SHP77 (cell line): ENCODE measurements at places on chromosomes 5 and 9.
A peak's percentile ranks its signal among the peaks of the same experiment; 100 is the strongest.

DNA sequence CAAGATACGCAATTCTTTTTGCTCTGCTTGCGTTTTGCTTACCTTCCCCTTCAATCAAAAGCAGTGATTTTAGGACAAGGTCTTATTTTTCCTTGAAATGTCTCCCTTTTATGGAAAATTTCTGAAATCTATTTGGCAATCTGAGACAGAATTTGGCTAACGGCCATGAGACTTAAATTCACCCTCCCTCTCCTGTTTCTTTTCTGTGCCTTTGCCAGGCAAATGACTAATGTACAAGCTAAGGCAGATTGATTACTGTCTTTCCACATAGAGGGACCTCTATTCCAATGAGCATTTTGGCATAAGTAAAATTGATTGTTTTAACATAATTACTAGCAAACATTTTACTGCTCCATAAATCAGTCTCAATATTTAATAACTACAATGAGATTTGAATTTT lies 31.7 kb downstream of the FAM81B start:
- DNase-seq: no peak

- no peak for DNase-seq
These were observed 71.5 kb downstream of the ZNF474 start for GRCh38 chr5:122200865-122201264.

DNA sequence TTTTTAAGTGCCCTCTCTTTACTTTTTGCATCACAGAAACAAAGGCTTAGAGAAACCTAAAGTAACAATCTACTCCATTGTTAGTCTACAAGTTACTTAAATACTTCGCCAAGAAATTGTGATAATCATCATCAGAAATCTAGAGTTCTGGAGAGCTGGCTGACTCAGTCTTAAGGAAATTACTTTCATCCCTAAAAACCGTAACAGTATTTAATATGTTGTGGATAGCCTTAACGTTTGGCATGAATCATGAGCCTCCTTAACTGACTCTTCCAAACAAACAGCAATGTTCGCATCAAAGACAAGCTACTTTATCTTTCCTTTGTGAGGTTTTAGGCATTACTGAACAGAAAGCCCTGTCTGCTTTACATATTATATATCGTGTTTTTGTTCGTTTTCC lies 128.7 kb downstream of the NIPBL start:
- no peak for DNase-seq

- no peak for DNase-seq
These were observed 130.7 kb downstream of the SEC61B start for GRCh38 chr9:99352826-99353225.

- no peak for DNase-seq
These were observed 1.6 kb upstream of the SEC16A start for GRCh38 chr9:136484153-136485048.

DNA sequence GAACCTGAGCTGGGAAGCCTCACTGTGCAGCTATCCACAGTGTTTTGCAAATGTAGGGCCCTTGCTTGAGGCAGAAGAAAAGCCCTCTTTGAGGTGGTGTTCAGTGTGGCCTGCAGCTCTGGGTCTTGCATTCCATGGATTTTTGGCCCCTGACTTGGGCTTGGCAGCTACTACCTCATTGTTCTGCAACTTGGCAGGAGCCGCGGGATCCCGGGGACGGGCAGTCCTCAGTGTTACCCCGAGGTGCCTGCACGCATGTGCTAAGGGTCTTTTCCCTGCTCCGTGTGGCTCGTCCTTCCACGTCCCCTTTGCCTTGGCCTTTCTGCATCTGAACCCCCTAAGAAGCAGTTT lies 39.8 kb downstream of the NEK6 start:
- no peak for DNase-seq

DNA sequence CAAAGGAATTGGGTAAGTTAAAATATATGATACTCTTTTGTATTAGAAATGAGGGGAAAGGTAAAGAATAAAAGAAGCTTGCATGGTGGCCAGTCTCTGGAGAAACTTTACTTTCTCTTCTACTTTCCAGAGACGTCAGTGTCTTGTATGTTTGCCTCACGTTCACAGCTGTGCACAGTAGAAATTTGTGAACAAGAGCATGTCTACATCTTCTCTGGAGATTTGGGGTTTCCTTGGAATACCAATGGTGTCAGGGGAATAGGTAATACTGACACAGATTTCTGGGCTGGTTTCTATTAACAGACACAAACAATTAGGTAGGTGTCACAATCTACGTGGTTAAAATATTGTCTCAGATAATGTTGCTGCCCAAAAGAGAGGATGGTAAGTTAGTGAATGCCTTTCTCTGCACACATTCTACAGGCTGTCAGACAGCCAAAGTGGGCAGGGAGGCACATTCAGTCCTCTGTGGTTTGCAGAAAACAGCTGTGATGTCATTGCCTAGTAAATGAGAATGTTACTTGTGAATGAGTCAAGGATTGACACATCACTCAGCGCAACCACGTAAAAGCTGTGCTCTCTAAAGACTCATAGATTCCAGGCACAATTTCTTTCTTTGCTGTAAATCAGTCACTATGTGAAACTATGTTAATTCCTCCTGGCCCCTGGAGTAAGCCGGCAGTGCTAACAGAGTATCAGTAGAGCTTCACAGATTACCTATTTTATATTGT lies 397.1 kb downstream of the MAN2A1 start:
- no peak for DNase-seq

DNA sequence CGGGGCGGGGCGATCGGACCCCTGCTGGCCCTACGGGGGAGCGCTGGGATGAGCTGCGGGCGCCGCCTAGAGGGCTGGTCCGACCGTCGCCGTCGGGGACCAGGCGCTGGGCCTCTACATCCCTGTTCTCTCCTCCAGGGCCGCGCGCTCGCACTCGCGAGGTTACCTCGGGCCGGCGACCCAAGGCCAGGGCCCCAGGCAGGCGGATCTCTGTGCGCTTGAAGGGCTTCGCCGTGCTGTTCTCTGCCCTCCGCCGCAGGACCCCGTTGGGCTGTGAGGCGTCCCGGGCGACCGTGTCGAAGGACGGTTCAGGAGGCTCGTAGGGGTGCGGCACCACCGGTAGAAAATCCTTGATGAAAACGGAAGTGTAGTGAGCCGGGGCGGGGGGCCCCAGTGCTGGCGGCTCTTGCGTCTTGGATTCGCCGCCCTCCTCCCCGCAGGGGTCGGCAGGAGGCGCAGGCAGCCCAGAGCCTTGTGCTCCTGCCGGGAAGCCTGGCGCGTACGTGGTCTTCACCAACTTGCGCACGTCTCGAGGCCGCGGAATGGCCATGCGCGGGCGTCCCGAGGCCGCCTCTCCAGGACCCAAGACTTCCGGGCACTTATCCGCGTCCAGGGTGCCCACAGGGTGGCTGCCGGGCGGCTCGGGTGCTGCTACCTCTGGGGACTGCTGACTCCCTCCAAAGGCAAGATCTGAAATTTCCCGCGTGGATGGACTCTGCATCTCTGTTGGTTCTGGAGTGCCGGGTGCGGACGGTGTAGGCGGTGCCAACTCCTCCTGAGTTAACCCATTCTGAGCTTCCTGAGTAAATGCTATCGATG lies 2.0 kb downstream of the PROB1 start:
- DNase-seq: peak; percentile 86

- DNase-seq: no peak
These were observed 13.8 kb downstream of the GARNL3 start for GRCh38 chr9:127278372-127278771.

GRCh38 chr5:14790220-14790619 lies 81.4 kb downstream of the ANKH start:
- no peak for DNase-seq

GRCh38 chr9:76086539-76086938 lies 196.1 kb downstream of the PCSK5 start:
- DNase-seq: no peak

GRCh38 chr9:99037769-99038483 lies 67.0 kb upstream of the TGFBR1 start:
- no peak for DNase-seq

DNA sequence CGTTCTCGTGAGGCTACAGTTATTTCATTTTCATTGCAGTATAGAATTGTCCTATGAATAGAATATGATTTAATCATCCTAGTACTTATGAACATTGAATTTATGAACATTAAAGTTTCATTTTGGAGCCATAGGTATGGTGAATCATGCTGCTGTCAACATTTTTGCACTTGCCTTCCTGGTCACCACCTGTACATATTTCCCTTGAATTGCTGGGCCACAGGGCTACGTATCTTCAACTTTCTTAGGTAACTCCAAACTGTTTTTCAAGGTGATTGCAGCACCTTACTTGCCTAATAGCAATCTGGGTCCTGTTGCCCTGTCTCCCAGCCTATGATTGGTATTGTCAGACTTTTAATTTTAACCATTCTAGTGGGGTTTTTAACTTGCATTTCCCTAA lies 6.5 kb upstream of the RNF145 start:
- no peak for DNase-seq

DNA sequence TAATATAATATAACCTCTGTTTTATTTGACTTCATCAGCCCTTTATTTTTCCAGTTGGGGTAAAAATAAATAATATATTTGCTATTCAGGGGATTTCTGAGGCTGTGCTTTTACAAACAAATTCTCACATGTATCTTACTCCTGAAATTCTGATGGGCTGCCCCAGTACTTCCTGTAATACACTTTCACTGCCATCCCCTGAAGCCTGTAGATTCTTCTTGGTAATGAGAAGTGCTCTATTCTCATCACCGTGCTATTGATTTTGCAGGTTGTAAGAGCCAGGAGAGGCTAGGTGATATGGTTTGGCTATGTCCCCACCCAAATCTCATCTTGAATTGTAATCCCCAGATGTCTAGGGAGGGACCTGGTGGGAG lies 91.9 kb upstream of the CEP78 start:
- DNase-seq: no peak

- no peak for DNase-seq
These were observed 4.2 kb downstream of the DAB2 start for GRCh38 chr5:39420482-39421145.

DNA sequence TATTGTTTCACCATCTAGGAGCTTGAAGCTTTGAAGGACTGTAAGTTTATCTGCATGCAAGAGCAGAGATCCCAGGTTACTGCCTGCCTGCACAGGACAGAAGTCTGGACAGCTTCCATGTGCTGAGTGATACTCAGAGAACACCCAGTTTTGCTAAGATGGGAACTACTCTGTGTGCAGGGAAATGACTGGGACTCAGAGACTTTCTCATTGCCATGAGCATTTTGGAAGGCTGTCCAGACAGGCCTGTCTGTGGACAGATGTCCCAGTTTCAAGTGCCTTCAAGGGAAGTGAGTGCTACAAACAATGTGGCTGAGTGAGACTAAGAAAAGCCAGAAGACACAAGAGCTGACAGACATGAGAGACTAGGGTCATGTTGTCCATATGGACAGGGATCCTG lies 19.2 kb upstream of the ZNF131 start:
- DNase-seq: no peak

DNA sequence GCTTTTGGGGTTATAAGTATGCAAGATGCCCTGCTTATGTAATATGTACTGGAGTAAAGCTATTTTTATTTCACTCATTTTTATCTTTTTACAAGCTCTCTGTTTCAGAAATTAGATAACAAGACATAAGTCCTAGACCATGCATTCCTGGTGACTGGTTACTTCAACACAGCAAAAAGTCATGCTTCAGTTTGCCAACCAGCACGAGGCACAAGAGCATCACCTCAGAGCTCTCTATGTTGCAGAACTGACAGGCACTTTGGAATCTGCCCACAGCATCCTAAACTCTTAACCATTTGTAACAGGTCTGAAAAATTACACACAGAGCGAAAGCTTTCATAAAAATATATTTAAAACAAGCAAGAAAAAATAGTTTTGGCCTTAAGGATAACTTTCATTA lies 112.8 kb downstream of the MARCHF11 start:
- DNase-seq: no peak

DNA sequence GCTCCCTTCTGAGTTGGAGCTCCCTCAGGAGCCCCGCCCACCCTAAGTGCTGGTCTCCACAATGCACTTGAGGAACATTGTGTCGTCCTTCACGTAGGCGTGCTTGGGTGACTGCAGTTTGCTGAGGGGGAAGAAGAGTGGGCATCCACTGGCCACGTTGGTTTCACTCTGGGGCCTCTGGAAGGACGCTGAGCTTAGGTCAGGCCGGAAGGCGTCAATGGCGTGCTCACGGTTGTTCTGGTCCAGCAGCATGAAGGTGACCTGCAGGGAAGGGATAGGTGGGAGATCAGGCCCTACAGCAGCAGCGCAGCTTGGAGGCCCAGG lies 21.7 kb downstream of the TRAF1 start:
- DNase-seq: no peak
